Naive B cell (primary cell): ENCODE measurements at places on chromosomes 3 and 15. TPM values are rescaled to one million over a fixed set of nuclear protein-coding genes. Genes with fewer than 3 reads are reported as not detected.

Gene HES1
- 10.1 TPM for polyA plus RNA-seq

Gene SI
- not detected for polyA plus RNA-seq

Gene CD96
- polyA plus RNA-seq, result 2.3 TPM

DNA sequence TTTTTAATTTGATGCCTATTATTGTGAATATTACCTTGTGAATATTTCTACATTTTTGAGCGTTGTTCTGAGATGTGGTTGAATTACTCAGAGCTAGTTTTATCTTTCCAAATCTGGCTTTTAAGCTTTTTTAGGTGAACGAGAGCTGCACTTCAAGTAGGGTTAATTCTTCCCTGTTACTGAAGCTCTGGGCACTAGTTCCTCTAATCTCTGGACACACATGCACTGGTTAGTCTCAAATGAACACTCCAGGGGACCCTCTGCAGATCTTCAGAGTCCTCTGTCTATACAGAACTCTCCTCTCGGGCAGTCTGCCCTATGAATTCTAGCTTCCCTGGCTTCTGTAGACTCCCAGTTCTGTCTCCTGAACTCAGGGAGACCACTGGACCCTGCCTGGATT is 237.5 kb upstream of the TBC1D5 start:
- no peak for DNase-seq
- H3K27me3 ChIP-seq, result peaks cover 13% of the 10 kb centered on the region
- H3K4me1 ChIP-seq, result no peaks in the 10 kb centered on the region

- peaks cover 4% of the 10 kb centered on the region for H3K27me3 ChIP-seq
- H3K27ac ChIP-seq, result no peak overlapping the region
- H3K4me1 ChIP-seq, result peaks cover 8% of the 10 kb centered on the region
- DNase-seq, result no peak
Measured at GRCh38 chr15:90316139-90316538, 35.9 kb upstream of the ZNF774 start.

DNA sequence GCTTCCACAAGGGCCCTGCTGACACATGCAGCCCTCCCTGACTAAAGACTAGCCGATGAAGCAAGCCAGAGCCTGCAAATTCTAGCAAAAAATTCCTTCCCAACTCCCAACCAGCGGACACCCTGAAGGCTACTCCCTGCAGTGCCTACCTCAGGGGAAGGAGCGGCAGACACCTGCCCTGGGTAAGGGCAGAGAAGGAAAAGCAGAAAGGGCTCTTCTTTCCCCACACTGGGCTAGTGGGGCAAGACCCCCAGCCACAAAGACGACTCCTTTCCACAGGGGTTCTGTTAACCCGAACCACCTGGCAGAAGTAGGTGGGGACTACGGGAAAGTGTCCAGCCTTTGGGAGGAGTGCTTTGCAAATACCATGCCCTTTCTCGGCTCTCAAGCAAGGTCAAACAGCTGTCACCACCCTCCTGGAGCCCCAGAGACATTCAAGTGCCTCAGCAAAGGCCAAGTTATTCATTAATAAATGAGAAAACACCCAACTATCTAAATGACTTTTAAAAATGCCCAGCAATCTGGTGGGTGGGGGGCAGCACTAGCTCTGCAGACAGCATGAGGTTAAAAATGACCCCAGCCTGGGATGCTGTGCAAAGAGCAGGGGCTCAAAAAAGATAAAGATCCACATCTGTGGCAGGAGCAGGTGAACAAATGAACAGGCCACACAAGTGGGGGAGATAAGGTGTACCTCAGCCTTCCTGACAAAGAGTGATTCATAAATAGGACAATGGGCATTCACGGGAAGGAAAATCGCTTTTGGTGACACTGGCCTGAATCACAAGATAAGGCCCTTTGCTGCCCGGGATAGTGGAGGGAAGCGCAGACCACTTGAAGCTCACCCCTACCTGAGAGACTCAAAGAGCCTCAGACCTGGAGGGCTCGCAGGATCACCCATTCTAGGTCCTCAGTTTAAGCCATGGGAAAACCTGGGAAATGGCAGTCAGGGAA is 33.0 kb downstream of the CCDC12 start:
- H3K4me1 ChIP-seq, result peaks cover 77% of the 10 kb centered on the region
- H3K4me3 ChIP-seq, result peak overlapping the region; percentile 60
- H3K36me3 ChIP-seq, result peaks cover 19% of the 10 kb centered on the region
- H3K27ac ChIP-seq, result peak overlapping the region; percentile 60

- H3K27ac ChIP-seq, result peak overlapping the region; percentile 39
- peaks cover 15% of the 10 kb centered on the region for H3K27me3 ChIP-seq
- H3K36me3 ChIP-seq, result peaks cover 8% of the 10 kb centered on the region
- peak overlapping the region; percentile 91 for H3K4me3 ChIP-seq
- peaks cover 38% of the 10 kb centered on the region for H3K4me1 ChIP-seq
Measured at GRCh38 chr3:100710261-100710968, 1.1 kb downstream of the TFG start.

DNA sequence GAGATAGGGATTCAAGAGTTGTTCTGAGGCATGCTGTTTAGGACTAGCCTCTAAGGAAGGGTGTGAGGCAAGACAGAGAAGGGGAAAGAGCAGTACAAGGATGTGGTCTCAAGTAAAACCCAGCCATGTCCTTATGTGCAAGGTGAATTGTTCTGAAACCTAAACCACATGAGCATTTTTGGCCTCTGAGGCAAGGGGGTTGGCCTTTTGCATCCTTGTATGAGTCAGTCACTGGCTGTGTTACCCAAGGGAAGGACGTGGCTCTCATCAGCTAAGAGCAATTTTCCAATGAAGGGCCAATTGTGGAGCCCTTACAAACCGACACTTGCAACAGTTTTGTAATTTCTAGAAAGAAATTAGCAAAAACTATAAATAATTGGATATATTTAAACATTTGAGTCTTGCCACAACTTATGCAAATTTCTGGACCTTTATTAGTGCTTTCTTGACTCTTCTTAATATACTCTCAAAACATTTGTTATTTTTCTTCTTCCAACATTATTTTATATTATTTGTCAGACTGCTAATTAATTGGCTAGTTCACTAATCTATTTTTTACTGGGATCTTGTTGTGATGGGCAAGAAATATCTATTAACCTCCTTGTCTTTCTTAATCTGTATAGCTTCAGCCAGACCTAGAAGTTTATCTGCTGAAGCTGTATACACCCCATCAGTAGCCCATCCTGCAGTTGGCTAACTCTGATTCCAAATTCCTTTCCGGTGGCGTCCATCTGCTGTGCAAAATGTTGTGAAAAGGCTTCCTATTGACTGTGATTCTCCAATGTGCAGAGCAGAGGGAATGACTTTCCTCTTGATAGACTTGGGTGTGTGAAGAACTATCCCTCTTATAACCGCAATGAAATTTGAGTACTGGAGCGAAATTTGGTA is 97.7 kb upstream of the P2RY1 start:
- H3K27me3 ChIP-seq, result no peaks in the 10 kb centered on the region
- H3K36me3 ChIP-seq, result no peaks in the 10 kb centered on the region
- H3K27ac ChIP-seq, result no peak overlapping the region
- no peak for DNase-seq
- H3K4me3 ChIP-seq, result no peak overlapping the region

DNA sequence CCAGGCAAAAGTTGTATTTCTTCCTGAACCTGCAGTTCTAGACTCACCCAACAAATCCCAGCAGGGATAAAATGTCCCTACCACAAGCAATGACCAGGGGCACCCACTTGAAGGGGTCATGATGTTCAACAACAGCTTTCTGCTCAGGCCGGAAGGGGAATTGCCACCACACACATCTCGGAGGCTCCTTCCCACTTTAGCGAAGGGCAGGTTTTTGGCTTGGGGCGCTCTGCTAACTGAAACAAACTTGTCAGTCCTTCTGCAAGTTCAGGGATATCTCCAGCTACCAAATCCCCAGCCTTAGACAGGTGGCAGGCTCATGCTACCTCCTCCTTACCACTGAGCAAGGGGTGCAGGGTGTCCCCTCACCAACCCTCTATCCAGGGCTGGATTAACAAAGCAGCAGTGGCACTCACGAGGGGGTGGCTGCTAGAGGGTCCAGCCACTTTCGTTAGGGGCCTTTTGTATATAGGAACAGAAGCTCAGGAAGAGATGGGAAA is 2.2 kb downstream of the ADCY5 start:
- peaks cover 69% of the 10 kb centered on the region for H3K27me3 ChIP-seq
- no peak for DNase-seq
- H3K27ac ChIP-seq, result no peak overlapping the region
- peak overlapping the region; percentile 81 for H3K4me3 ChIP-seq
- peaks cover 7% of the 10 kb centered on the region for H3K4me1 ChIP-seq
